ENCODE measurements at places on chromosomes 1 and 21. TPM values are rescaled to one million over a fixed set of nuclear protein-coding genes. Genes with fewer than 3 reads are reported as not detected.

The APOBEC4 gene
- not detected for total RNA-seq

The QSOX1 gene
- total RNA-seq: 13.6 TPM

The CYYR1 gene
- 25.7 TPM for total RNA-seq

DNA sequence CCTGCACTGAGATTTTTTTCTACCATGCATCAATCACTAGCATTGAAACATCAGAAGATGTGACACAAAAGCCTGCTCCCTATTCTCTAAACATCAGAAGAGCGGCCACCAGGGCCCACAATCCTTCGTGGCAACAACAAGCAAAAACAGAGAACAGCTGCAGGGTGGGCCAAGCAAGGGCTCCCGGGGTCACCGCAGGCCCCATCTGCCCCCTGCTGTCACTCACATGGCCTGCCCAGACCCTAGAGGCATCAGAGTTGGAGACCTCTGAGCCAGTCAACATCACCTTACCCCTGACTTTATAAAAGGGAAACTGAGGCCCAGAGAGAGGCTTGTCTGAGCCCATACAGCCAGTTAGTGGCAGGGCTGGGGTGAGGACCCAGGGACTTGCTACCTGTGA, 1.8 kb downstream of the LAPTM5 start:
- no peak overlapping the region for H3K4me3 ChIP-seq
- H3K27me3 ChIP-seq: no peaks in the 10 kb centered on the region
- H3K36me3 ChIP-seq: no peaks in the 10 kb centered on the region
- H3K27ac ChIP-seq: no peak overlapping the region

DNA sequence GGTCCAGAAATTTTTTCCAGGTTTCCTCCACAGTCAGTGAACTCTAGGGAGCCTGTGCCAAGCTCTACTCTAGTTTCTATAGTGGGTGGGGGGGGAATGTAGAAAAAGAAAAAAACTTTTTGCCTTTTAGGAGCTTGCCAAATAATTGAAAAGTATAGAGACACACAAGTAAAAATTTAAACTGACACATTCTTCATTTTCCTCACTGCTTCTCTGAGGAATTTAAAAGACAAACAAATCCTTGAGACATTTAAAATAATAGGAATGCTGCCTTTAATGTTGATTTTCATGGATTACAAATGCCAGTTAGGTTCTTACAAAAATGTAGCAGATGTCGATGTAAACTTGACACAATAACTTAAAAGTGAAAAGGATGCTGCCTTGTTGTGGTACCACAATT, 241.9 kb downstream of the DNM3 start:
- no peaks in the 10 kb centered on the region for H3K27me3 ChIP-seq
- no peak for DNase-seq
- H3K4me1 ChIP-seq: peaks cover 27% of the 10 kb centered on the region
- no peak overlapping the region for H3K4me3 ChIP-seq
- no peak overlapping the region for H3K27ac ChIP-seq
- H3K36me3 ChIP-seq: no peaks in the 10 kb centered on the region

GRCh38 chr1:77543822-77544448, 138.5 kb downstream of the ZZZ3 start:
- H3K4me1 ChIP-seq: peaks cover 27% of the 10 kb centered on the region
- no peak overlapping the region for H3K4me3 ChIP-seq
- H3K27me3 ChIP-seq: no peaks in the 10 kb centered on the region
- no peak for DNase-seq
- no peaks in the 10 kb centered on the region for H3K36me3 ChIP-seq
